ENCODE measurements at places on chromosomes 16 and 17.

GRCh38 chr17:83175119-83175821 lies 95.9 kb downstream of the METRNL start:
- peak; percentile 14 for DNase-seq

DNA sequence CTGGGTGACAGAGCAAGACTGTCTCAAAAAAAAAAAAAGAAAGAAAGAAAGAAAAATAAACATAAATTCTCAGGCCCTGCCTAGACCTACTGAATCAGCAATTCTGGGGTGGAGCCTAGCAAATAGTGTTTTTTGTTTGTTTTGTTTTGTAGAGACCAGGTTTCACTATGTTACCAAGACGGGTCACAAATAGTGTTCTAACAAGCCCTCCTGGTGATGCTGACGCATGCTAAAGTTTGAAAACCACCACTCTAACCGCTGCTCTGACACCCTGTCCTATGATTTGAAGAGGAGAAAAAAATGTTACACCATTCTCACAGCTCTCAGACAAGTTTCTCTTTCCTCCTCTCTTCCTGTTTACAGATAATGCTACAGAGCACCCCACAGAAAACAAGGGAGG lies 1.5 kb downstream of the MRPL10 start:
- no peak for DNase-seq

GRCh38 chr17:27466743-27467375 lies 10.6 kb downstream of the KSR1 start:
- no peak for DNase-seq

DNA sequence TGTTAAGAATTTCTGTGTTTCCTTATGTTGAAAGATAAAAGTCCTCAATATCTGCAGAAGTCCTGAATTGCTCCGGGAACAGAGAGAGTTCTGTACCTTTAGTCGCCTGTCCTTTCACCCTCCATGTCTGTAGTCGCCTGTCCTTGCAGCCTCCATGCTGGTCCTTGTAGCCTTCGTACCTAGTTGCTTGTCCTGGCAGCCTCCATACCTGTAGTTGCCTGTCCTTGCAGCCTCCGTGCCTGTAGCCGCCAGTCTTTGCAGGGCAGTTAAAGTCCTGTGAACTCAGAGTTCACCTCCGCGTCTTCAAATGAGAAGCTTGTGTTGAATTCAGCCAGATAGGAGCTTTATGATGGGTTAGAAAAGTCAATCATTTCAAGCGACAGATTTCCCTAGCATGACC lies 19.5 kb upstream of the ITGAX start:
- no peak for DNase-seq

DNA sequence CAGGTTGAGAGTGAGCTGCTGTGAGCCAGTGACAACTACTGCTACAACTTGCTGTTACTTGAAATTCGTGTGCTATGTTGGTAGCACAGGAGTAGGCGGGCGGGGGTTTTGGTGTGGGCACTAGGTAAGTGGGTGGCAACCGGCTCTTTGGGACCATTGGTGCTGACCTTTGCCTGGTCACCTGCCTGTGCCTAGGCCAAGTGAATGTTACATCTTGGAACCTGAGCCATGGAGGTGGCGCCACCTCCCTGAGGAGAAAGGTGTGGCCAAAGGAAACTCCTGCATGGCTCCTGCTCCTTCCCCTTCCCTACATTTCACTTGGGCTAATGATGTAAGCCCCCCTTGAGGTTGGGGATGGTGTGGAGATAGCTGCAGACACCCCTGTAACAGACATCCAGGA lies 25.4 kb upstream of the ARHGAP23 start:
- no peak for DNase-seq

DNA sequence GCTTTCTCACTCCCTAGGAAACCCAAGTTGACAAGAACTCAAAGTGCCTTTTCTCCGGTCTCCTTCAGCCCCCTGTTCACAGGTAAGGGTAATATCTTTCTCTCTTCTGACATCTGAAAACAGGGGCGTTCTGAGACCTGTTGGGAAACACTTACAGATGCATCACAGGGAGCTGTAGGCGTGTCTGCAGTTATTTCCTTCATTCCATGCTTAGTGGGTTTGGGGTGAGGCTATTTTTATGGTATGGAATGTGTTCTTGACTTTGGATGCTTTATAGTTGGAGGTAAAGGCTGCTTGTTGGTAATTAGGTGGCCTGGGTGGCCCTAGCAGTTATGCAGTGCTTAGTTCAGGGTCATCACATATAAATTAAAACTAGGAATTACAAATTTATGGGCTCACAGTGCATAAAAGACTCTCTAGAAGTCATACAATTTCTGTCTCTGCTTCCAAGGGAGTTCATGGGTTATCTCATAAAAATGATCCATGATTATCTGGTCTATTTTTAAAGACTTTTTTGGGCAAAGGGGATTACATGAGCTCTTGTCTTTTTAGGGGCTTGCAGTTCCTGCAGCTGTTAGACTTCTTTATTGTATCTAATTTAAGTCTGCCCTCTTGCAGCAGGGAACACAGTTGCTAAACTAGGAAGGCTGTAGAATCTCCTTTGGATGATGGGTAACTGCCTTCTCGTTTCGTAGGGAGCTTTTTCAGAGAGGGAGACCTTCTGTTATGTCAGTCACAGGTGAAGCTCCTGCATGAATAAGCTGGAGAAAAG lies 10.2 kb downstream of the SOCS7 start:
- DNase-seq: no peak

GRCh38 chr17:42748908-42749798 lies 4.3 kb upstream of the EZH1 start:
- no peak for DNase-seq

- DNase-seq: no peak
Observed at GRCh38 chr17:78842881-78843565, 2.4 kb upstream of the USP36 start.

DNA sequence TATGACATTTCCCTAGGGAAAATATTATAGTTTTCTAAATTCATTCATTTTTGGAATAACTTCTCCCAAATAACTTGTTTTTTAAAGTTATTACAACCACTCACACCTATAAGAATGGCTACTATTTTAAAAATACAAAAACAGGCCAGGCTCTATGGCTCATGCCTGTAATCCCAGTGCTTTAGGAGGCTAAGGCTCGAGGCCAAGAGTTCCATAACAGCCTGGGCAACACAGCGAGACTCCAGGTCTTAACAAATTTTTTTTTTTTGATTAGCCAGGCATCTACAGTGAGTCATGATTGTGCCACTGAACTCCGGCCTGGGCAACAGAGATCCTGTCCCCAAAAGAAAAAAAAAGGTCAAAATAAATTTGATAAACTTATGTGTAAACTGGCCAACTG lies 43.6 kb upstream of the YPEL2 start:
- no peak for DNase-seq

- no peak for DNase-seq
Observed at GRCh38 chr17:21066394-21066793, 23.6 kb upstream of the USP22 start.

- DNase-seq: no peak
Observed at GRCh38 chr16:65336160-65336559, 214.3 kb upstream of the CDH11 start.

DNA sequence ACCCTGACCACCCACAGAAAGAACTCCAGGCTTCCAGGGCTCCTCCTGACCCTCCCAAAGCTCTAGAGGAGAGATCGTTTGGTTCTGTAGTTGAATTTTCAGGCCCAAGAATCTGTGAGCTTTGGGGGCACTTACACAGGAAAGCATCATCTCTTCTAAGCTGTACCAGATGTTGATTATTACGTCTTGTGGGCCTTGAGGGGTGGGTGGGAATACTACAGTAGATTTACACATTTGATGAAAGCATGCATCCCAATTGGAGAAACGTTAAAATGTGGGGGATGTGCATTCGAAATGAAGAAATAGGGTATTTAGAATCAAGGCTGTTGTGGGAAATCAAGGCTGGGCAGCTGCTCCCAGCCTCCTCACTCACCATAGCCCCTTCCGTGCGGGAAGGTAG lies 61.9 kb downstream of the MGAT5B start:
- DNase-seq: no peak

Data from Ammon's horn (tissue), 1 donor.